ENCODE measurements at places on chromosomes 12 and 14.

GRCh38 chr12:120370343-120371243, 1.6 kb upstream of the MSI1 start:
- DNase-seq: no peak

DNA sequence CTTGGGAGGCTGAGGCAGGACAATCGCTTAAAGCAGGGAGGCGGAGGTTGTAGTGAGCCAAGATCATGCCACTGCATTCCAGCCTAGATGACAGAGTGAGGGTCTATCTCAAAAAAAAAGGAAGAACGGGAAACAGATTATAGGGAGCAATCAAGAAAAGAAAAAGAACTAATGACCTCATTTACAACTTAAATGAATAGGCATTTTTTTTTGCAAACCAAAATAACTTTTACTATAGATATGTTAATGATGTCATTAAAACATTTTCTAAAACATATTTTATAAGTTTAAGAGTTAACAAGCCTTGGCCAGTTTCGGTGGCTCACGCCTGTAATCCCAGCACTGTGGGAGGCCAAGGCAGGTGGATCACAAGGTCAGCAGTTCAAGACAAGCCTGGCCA, 6.8 kb upstream of the RESF1 start:
- no peak for DNase-seq

DNA sequence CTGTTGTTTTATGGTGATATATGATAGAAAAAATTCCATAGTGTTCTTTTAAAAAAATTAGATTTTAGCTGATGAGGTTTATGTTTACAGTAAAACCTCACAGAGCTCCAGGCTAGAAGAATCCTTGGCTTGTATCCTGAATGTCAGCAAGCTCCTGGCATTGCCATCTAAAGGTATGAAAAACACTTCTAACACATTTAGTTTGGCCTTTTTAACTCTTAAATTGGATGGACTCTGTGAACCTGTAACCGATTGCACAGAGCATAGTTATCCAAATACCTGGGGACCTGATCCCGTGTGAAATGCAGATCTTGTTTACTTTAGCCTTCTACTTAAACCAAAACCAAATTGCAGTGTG, 241.1 kb upstream of the DCN start:
- DNase-seq: no peak

DNA sequence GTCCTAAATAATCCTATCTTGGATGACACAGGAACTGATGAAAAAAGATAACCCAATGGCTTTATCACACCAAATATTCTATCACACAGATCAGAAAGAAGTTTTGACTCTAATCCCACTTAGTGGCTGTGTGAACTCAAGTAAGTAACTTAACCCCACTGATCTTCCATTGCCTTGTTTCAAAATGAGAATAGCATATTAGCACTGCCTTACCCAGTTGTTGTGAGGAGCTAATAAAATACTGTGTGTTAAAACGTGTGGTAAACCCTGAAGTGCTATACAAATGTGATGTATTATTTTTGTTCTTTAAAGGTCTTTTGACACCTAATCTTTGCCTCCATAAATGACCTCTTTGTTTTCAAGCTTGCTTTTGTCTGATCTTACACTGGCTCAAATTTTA, 60.9 kb upstream of the ARID2 start:
- no peak for DNase-seq

DNA sequence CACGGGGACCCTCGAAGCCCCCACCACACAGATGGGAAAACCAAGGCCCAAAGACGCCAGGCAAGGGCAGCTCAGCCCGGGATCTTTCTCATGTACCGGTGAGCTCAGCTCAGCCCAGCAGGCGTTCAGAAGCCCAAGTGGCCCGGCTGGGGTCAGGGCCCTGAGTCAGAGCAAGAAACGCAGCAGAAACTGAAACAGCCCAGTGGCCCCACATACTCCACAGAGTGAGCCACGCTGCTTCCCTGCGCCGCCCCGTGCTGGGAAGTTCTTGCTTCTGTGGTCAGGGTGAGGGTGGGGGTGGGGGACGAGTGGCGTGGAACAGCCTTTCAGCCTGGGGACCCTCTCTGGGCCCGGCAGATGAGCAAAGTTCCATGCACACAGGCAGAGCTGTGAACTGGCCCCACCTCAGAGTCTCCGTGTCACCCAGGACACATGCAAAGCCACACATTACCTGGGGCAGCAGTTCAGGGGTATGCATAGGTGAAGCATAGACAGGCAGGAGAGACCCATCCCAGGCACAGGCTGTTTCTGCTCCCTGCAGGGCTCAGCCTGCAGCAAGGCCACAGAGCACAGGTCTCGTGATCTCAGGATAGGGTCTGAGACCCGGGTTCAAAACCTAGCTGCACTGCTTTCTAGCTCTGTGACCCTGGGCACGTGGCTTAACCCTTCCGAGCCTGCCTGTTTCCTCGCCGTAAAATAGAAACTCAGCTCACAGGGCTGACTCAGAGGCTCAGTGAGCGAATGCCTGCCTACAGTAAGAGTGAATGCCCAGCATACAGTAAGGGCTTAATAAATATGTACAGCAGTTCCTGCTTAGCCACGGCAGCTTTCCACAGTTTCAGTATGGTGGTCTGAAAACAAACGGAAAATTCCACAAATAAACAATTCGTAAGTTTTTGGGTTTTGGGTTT, 21.6 kb downstream of the NCOR2 start:
- DNase-seq: no peak

DNA sequence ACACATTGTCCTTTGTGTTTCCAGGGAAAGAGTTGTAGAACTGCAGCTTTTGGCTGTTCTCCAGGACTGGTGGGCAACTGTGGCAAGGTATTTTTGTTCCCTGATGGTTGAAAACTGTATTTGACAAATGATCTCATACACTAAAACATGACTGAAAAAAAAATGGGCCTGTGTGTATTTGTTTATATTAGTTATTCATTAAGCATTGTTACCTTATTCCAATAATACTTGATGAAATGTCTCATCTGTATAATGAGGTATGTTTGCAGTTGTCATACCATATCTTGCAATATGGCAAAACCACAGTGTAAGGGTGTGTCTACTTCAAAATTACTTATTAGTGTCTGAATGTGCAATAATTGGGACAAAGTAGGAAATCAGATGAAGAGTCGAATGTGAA, 479.4 kb upstream of the NOVA1 start:
- no peak for DNase-seq

- no peak for DNase-seq
These were observed 25.6 kb downstream of the CALCOCO1 start for GRCh38 chr12:53701518-53702264.
